RPMI7951 (cell line): ENCODE measurements at places on chromosomes 3 and 15.

DNA sequence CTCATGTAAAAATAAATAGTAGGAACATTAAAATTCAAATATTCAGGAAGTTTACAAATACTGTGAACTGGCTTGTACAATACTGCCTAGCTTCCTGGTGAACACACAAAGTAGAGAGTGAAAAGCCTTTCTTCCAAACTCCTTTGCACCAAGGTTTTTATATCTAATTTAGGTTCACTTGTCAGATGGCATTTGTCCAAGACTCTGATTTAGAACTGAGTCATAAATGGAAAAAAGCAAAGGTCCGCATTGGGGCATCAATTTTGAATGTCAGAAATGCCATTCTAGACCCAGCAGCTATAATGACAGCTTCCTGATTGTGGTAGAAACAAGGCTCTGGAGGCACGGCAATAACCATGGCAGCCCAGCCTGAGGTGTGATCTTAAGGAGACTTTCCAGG is 160.7 kb downstream of the PDE8A start:
- DNase-seq, result peak; percentile 89

GRCh38 chr15:90002428-90002844 is 1.3 kb downstream of the ZNF710 start:
- peak; percentile 52 for DNase-seq

DNA sequence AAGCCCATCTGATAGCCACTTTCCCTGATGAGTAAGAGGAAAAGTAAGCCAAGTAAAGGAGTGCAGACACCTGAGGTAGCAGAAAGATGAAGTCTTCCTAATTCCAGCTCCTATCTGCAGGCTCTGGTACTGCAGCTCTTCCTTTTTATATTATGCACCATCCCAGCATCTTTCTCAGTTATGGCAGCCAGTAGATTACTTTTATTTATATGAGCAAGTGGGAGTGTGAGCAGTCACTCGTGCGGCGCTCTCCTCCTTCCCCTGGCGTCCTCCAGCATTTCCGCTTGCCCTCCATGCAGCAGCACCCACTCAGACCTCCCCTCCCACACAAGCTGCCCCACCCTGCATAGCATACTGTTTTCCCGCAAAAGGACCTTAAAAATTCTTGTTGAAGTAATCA is 465.9 kb upstream of the DPPA4 start:
- no peak for DNase-seq

DNA sequence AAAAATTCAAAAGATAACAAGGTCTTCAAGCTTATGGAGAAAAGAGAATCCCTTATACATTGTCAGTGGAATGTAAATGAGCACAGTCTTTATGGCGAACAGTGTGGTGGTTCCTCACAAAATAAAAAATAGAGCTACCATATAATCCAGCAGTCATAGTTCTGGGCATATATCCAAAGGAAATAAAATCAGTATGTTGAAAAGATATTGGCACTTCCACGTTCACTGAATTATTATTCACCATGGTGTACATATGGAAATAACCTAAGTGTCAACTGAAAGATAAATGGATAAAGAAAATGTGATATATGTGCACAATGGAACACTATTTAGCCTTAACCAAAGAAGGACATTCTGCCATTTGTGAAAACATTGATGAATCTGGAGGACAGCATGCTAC is 1161.2 kb downstream of the ROBO2 start:
- DNase-seq, result no peak

GRCh38 chr3:78496501-78496900 is 1271.3 kb downstream of the ROBO1 start:
- DNase-seq, result no peak
